Chondrocyte (in vitro differentiated cells): ENCODE measurements at places on chromosomes 5 and 9. TPM values are rescaled to one million over a fixed set of nuclear protein-coding genes. Genes with fewer than 3 reads are reported as not detected.

DNA sequence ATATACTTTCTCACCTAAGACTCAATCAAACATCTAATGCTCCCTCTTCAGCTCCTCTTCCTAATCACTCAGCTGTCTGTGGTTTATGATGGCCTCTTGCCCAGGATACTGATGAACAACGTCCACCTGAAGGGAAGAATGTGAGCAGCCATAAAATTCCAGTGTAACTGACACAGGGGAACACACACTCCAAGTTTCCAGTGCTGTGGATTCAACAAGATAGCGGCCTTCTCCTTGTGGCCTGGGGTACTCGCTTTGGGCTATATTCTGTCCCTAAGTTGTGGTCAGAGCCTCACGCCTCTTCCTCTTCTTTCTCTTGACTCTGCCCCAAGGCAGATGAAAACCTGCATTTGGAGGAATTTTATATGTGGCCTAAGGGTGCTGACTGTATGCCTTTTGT is 11.7 kb downstream of the B4GALT1 start:
- H3K36me3 ChIP-seq = no peaks in the 10 kb centered on the region
- DNase-seq = no peak
- no peaks in the 10 kb centered on the region for H3K27me3 ChIP-seq
- H3K4me3 ChIP-seq = no peak overlapping the region

DNA sequence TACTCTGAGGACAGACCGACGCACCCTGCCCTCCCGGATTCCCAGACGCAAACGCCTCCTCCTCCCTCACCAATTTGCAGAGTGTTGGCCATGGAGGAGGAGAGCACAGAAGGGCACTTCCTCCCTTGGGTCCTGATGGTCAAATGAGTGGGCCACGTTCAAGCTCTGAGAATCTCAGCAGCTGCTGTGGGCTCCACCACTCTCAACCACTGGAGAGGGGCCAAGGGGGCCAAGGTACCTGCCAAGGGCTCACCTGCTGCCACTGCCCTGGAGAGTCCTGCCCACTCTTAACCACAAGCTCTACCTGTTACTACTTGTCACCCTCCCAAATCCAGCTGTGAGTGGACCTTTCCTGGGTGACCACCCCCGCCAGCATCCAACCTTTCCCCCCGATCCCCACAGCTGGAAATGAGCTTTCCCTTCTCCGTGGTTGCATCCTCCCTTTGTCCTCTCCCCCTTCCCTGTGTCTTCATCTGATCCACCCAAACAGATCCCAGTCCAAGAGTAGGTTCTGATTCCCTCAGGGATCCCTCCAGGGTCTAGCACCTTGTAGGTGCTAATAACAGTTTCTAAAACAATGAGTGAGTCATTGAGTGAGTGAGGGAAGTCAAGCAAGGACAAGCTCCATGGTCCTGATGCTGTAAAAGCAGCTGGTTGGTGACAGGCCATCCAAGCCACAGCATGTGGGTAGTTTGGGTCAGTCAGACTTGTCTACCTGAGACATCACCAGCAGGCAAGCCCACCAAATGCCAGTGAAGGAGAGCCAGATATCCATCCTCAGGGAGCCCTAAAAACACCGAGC is 69.7 kb downstream of the FAM114A2 start:
- H3K27me3 ChIP-seq = peaks cover 18% of the 10 kb centered on the region
- H3K4me1 ChIP-seq = peaks cover 4% of the 10 kb centered on the region
- H3K36me3 ChIP-seq = peaks cover 2% of the 10 kb centered on the region
- no peak overlapping the region for H3K4me3 ChIP-seq
- no peak overlapping the region for H3K27ac ChIP-seq

DNA sequence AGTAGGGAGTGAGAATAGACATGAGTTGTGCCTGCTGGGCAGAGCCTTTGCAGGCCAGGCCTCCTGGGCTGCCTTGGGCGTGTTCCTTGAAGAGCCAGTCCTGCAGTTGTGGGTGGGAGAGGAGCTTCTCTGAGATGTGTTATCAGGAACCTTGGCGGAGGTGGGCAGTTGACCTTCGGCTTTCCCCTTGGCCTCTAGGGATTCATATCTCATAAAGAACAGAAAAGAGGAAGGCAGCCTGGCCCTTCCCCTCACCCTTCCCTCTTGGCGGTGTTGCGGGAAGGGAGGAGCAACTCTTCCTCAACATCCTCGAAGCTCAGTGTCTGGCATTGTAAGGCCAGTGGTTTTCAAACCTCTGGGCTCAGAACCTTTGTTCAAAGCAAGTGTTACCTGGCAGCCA is 59.2 kb downstream of the DAPK1 start:
- H3K36me3 ChIP-seq = peaks cover 2% of the 10 kb centered on the region
- DNase-seq = no peak
- no peaks in the 10 kb centered on the region for H3K27me3 ChIP-seq
- no peak overlapping the region for H3K27ac ChIP-seq
- no peak overlapping the region for H3K4me3 ChIP-seq
- H3K4me1 ChIP-seq = peaks cover 36% of the 10 kb centered on the region

DNA sequence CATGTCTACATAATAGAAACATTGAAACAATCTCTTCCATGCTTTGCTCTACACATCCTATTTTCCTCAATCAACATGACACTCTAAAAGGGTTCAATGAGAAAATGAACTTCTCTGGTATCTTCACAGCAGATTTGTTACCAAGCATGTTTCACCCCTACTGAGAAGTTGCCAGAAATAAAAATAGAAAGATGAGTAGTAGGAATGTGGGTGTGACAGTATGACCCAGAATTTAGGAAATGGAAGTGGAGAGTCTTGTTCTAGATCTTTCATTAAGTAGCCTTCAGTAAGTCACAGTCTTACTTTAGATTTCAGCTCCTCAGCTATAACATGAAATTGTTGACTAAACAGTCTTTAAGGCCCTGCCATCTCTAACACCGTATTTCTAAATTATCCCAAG is 581.8 kb downstream of the EFNA5 start:
- no peaks in the 10 kb centered on the region for H3K36me3 ChIP-seq
- H3K27me3 ChIP-seq = no peaks in the 10 kb centered on the region
- H3K4me1 ChIP-seq = peaks cover 22% of the 10 kb centered on the region
- H3K4me3 ChIP-seq = no peak overlapping the region
- DNase-seq = no peak

DNA sequence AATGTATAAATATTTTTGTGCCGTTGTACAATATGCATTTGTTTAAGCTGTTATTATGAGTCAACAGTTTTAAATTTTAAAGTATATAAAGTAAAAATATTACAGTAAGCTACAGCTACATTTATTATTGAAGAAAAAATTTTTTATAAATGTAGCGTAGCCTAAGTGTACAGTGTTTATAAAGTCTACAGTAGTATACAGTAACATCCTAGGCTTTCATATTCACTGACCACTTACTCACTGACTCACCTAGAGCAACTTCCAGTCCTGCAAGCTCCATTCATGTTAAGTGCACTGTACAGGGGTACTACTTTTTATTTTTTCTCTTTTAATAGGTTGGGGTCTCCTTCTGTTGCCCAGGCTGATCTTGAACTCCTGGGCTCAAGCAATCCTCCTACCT is 30.6 kb downstream of the SIL1 start:
- no peak overlapping the region for H3K27ac ChIP-seq
- H3K27me3 ChIP-seq = no peaks in the 10 kb centered on the region
- no peak for DNase-seq

GRCh38 chr5:13992795-13993194 is 48.3 kb upstream of the DNAH5 start:
- peaks cover 5% of the 10 kb centered on the region for H3K4me1 ChIP-seq
- no peak overlapping the region for H3K4me3 ChIP-seq
- H3K36me3 ChIP-seq = peaks cover 4% of the 10 kb centered on the region
- H3K27me3 ChIP-seq = no peaks in the 10 kb centered on the region

GRCh38 chr5:79488775-79489174 is 25.2 kb downstream of the HOMER1 start:
- no peak for DNase-seq
- no peaks in the 10 kb centered on the region for H3K36me3 ChIP-seq
- no peak overlapping the region for H3K4me3 ChIP-seq
- H3K27me3 ChIP-seq = no peaks in the 10 kb centered on the region

Gene MYOZ3
- total RNA-seq = 1.9 to 3.3 TPM (median 2.0 TPM) in 3 replicates

Gene HCN1
- not detected in 3 replicates for total RNA-seq

Gene UNC13B
- total RNA-seq = 29.8 to 32.8 TPM (median 31.8 TPM) in 3 replicates
